ENCODE measurements at places on chromosomes 7 and 10.

DNA sequence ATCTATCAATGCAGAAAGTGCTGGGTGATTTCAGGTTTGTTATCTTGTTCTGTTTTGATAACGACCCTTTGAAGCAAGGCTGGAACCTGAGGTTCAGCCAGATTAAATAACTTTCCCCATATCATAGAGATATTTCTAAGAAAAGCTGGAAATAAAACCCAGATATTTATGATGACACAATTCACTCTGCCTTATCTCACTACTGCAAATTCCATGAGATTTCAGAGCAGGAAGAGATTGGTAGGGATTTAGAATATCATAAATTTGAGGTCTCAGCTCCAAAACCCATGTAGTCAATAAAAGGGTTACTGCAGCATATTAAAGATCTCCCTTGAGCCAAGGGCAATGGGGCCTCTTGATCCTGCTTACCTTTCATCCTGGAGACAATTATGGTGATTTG, 692.5 kb upstream of the IGFBP3 start:
- no peaks in the 10 kb centered on the region for H3K27me3 ChIP-seq
- H3K27ac ChIP-seq, result no peak overlapping the region
- H3K4me1 ChIP-seq, result no peaks in the 10 kb centered on the region

- peaks cover 3% of the 10 kb centered on the region for H3K27me3 ChIP-seq
- no peaks in the 10 kb centered on the region for H3K36me3 ChIP-seq
- H3K4me1 ChIP-seq, result no peaks in the 10 kb centered on the region
- H3K4me3 ChIP-seq, result no peak overlapping the region
- DNase-seq, result peak; percentile 22
Observed at GRCh38 chr10:26890956-26891355, 30.2 kb upstream of the ABI1 start.

DNA sequence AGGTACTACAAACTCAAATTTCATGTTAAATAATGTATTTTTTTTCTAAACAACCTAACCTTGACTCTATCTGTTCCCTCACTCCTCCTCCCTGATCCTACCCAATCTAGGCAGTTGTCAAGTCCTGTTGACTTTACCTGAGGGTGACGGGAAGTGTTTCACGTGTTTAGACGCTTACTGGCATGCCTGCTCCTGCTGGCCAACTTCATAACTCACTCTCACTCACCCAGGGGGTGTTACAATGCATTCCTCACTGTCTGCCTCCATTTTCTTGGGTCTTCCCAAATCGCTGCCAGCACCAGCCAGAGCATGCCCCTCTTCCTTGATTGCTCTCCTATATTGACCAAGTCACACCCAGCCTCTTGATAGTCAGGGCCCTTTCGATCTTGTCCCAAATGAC, 28.3 kb downstream of the CRCP start:
- no peak for DNase-seq
- H3K4me3 ChIP-seq, result no peak overlapping the region
- no peak overlapping the region for H3K27ac ChIP-seq
- H3K36me3 ChIP-seq, result peaks cover 22% of the 10 kb centered on the region

DNA sequence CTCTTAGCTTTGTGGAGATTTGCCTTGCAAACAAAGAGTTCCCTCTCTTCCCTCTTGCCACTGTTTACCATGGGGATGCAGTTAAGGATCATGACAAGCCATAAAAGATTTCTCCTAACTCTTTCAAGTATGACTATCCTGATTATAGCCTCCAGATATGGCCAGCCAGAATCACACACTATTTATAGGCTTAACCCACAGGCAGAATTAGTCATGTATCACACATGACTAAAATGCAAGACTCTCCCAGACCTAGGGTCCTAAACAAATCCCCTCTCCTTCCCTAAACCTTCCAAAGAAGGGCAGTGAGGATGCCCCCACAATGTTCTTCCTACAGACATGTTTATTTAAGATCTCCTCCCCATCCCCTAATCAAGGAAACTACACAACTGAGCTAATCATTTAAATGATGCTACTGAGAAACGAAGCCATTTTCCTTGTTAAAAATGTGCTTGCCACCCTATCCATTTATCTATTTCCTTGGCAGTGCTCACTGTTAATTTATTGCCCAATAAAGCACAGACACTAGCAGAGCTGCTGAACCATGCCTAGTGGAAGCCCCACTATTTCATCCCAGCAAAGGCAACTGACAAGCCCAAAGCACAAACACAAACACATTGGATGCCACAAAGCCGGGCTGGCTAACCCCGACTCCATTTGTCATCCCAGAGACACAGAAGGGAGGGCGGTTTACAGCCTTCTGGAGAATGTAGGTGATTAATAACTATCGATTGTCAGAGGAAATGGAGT, 363.4 kb downstream of the KCNMA1 start:
- H3K4me1 ChIP-seq, result no peaks in the 10 kb centered on the region
- no peaks in the 10 kb centered on the region for H3K36me3 ChIP-seq
- H3K27me3 ChIP-seq, result no peaks in the 10 kb centered on the region
- DNase-seq, result no peak
- no peak overlapping the region for H3K27ac ChIP-seq
- no peak overlapping the region for H3K4me3 ChIP-seq

DNA sequence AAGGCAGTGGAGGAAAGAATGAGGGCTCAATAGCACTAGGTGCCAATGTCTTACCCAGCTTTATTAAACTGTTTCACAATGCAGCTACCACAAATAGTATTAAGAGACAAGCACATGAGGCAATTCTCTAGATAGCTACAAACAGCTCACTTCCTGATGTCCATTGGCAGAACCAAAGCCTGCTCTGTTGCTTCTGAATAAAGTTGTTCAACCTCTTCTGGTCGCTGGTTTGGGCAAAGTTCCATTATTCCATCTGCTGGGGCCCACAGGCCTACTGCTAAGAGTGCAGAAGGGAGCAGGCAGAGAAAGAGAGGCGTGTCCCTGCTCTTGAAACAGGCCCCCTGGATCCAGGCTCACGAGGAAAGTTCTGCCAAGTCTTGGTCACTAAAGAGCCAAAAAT, 173.9 kb downstream of the ZNF438 start:
- H3K27ac ChIP-seq, result no peak overlapping the region
- H3K4me1 ChIP-seq, result no peaks in the 10 kb centered on the region
- no peaks in the 10 kb centered on the region for H3K36me3 ChIP-seq
- H3K27me3 ChIP-seq, result no peaks in the 10 kb centered on the region
- H3K4me3 ChIP-seq, result no peak overlapping the region
- DNase-seq, result no peak

DNA sequence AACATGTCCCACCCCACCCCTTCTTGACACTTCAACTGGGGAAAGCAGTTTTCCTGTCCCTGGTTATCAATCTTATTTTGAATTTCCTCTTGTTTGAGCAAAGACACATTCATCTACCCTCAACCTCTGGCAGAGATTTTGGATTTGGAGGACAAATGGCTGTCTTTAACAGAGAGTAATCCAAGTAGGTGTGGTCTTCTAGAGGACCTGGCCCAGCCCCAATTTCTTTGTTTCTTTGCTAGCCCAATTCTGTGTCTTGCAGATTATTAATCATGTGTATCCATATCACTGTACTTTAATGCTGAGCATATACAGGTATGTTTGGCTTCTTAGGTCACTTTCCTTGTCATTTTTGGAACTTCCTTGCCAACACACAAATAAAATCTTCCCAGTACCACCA, 58.8 kb upstream of the ADCY1 start:
- H3K27ac ChIP-seq, result no peak overlapping the region
- H3K36me3 ChIP-seq, result no peaks in the 10 kb centered on the region
- no peak for DNase-seq
- H3K4me3 ChIP-seq, result no peak overlapping the region

DNA sequence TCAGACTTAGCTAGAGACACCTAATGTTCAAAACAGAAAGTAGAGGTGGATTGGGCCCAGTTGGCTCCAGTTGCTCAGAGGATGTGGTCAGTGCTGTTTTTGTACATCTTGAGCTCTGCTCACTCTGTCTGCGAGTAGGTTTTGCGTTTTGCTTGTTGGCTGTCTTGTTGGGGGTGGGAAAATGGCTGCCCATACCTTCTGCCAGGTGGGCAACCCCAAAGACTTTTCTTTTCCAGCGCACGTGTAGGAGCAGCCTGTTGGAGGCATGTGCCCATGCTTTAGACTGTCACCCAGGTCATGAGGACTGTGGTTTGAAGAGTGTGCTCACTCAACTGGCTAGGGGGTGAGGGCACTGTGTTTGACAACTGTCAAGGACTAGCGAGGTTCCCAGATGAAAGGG, 73.9 kb downstream of the KAT6B start:
- no peaks in the 10 kb centered on the region for H3K27me3 ChIP-seq
- H3K4me1 ChIP-seq, result peaks cover 20% of the 10 kb centered on the region
- DNase-seq, result no peak
- peak overlapping the region; percentile 26 for H3K27ac ChIP-seq
- no peak overlapping the region for H3K4me3 ChIP-seq

GRCh38 chr10:97483506-97483905, 14.7 kb downstream of the MMS19 start:
- no peaks in the 10 kb centered on the region for H3K4me1 ChIP-seq
- H3K27me3 ChIP-seq, result no peaks in the 10 kb centered on the region
- no peak overlapping the region for H3K4me3 ChIP-seq
- H3K36me3 ChIP-seq, result peaks cover 55% of the 10 kb centered on the region
- no peak overlapping the region for H3K27ac ChIP-seq

DNA sequence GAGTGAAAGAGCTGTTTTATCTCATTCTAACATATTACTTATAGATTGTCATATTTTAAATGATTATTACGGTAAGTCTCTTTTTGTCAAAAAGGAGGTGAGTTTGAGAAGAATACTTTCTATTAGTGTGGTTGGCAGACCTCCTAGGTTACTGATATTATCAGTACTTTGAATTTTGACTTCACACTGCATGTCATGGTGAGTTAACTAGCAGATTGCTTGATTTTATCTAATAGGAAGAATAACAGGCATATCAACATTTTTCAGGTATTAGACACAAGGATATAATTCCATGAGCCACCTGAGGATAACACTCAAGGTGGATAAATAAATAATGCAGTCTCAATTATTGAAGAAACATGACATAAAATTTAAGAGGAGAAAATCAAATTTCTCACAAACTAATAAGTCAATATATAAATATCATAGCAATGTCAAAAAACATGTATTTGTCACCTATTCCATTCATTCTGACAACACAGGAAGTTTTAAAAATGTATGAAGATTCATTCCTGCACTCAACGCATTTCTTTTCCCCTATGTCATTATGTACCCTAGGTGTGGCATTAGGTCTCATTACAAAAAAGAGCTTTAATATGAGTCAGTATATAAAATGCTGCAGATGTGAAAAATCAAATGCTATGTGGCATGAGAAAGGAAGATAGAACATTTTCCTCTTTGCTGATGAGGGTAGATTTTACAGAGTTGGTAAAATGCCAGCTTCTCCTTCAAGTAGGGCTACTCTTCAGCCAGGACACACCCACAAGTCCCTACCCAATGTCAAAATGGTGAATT, 1621.6 kb downstream of the REEP3 start:
- H3K27ac ChIP-seq, result no peak overlapping the region
- H3K27me3 ChIP-seq, result no peaks in the 10 kb centered on the region

DNA sequence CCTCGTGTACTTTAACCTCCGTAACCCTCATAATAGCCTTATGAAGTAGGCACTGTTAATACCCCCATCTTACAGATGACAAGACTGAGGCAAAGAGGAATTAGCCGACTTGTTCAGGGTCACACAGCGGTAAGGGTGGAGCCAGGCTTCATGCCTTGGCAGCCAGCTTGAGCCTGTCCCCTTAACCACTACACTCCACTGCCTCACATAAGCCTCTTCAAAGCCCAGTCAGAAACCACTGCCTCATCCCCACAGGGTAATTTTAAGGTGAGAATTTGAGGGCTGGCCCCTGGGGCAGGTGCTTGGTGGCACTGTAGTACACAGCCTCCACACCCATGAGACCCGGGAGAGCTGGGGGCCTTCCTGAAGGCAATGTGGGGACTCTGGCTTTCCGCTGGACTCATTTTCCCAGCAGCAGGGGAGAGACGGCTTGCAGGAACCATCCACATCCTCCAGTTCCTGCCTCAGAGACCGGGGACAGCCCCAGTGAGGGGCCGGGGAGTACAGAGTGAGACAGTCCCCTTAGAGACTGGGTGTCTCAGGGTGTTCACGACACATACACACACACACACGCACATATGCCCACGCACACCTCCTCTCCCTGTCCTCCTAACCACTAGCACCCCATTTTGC, 7.6 kb upstream of the C10orf105 start:
- DNase-seq, result peak; percentile 39
- peaks cover 49% of the 10 kb centered on the region for H3K4me1 ChIP-seq
- H3K36me3 ChIP-seq, result no peaks in the 10 kb centered on the region
- peak overlapping the region; percentile 16 for H3K4me3 ChIP-seq

DNA sequence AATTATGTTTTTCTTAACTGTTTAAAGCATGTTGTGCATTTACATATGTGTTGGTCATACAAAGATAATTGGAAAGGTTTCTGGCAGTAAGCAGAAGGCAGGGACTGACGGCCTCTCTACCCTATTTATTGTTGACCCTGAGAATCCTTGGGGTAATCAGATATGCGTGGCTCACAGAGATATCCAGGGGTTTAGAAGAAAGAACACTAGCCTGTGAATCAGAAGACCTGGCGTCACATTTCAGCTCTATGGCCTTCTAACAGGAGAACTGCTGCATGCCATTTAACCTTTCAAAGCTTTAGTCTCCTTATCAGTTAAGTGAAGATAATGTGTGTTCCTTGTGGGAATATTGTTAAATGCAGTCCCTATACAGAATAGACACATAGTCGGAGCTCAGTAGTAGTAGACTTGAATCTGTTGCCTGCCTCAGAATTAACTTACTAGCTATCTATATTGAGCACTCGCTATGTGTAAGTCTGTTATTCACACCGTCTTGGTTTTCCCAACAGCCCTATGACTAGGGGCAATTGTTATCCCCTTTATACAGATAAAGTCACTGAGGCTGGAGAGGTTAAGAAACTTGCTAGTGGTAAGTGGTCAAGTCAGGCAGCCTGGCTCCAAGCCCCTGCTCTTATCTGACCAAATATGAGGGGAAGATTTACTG, 129.6 kb upstream of the ANKRD1 start:
- no peak for DNase-seq
- no peak overlapping the region for H3K27ac ChIP-seq
- H3K36me3 ChIP-seq, result no peaks in the 10 kb centered on the region
- no peaks in the 10 kb centered on the region for H3K27me3 ChIP-seq

- no peaks in the 10 kb centered on the region for H3K36me3 ChIP-seq
- peaks cover 20% of the 10 kb centered on the region for H3K4me1 ChIP-seq
- DNase-seq, result no peak
- H3K27me3 ChIP-seq, result no peaks in the 10 kb centered on the region
Observed at GRCh38 chr10:95288303-95288702, 2.5 kb downstream of the PDLIM1 start.

DNA sequence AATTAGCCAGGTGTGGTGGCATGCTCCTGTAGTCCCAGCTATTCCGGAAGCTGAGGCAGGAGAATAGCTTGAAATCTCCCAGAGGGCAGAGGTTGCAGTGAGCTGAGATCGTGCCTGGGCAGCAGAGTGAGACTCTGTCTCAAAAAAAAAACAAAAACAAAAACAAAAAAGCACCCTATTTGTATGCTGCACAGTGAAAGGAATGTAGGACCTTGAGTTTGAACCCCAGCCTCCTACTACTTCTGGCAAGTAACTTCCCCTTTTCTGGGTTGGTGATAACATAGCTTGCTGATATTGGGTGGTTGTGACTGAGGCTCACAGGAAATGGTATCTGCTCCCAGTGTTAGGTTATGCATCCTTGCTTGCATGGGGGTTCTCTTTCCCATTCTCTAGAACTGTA, 205.3 kb downstream of the BUB3 start:
- no peaks in the 10 kb centered on the region for H3K36me3 ChIP-seq
- DNase-seq, result no peak
- H3K27ac ChIP-seq, result no peak overlapping the region
- no peaks in the 10 kb centered on the region for H3K4me1 ChIP-seq

Measured in T-cell (primary cell).